ENCODE measurements at places on chromosomes 4 and X.

DNA sequence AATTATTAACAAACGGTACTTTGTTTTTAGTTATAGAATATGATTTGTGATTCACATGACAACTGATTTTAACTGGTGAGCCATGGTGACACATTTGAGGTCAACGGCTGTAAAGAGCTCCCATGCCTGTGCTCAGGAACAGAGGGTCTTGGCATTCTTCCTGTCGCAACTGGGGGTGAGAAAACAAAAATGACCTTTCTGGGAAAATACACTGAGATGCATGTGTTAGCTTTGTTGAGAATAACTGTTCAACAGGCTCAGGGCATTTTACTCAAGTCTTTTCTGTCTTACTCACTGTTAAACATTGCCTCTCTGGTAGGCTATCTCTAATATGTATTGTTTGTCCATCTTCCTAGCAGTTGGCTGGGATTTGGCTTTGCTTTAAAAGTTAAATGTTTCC lies 57.1 kb upstream of the HPGD start:
- DNase-seq: no peak

DNA sequence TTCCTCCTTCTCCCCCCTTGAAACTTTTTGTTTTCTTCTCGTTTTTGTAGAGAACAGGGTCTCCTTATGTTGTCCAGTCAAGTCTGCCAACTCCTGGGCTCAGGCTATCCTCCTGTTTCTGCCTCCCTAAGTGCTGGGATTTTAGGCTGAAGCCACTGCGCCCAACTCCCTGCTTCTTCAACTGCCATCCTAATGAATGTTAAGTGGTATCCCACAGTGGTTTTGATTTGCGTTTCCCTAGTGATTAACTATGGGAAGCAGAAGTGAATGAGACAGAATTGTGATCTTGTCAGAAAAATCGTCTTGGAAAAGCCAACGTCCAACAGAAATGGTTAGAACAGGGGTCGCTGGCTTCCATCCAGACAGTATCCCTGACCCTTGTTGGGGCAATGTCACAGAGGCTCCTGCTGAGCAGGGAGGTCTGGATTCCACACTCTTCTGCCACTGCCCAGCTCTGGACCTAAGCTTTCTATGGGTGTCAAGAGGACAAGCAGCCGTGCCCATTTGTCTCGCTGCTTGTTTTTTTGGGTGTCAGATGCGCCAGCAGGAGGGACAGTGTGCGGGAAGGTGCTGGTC lies 869 bp upstream of the ADD1 start:
- no peak for DNase-seq

- no peak for DNase-seq
These were observed 66.7 kb downstream of the DRD5 start for GRCh38 chr4:9847968-9848748.

GRCh38 chr4:64814616-64815015 lies 405.4 kb upstream of the TECRL start:
- DNase-seq: no peak

DNA sequence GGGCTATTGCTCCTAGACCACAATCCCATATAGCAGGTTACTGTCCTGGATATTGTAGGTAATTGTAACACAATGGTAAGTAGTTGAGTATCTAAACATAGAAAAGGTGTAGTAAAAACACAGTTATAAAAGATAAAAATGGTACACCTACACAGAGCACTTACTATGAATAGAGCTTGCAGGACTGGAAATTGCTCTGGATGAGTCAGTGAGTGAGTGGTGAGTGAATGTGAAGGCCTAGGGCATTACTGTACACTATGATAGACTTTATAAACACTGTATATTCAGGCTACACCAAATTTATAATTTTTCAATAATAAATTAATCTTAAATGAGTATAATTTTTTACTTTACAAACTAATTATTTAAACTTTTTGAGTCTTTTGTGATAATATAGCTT lies 425.7 kb downstream of the PABPC4L start:
- no peak for DNase-seq

DNA sequence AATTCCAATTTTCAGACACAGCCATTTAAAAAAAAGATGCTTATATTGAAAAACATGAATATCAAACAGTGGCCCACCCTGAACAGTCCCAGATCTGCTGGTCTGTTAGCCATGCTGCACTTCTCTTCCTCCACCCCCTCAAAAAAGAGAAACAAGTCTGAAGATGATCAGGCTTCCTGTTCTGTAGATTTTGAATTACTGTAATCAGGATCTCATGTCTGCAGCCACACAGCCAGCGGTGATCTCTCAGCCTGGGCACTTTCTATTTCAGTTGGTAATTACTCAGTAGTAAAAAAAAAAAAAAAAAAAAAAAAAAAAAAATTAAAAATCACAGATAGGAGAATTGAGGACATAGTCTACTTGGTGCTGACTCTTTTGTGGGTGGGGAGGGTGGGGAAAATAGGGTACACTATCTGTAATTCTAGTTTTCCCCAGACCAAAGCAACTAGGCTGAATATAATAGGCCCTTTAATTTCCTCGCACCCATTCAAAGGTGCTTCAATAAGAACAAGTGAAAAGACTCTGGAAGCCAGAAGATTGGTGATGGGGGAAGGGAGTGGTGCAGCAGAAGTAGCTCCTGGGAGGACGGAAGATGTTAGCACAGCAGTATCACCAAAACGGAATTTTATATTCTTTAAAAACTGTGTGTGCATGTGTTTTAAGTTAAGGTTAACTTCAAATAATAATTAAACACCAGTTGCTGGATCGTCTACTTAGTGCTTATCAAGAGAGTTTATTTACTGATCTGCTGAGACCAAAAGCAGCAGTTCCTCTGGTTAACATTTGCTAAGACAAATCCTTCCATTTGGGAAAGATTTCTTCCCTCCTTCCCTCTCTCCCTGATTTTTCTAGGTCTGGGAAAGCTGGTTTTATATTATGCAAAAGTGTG lies 47.0 kb downstream of the SPRY1 start:
- DNase-seq: no peak

DNA sequence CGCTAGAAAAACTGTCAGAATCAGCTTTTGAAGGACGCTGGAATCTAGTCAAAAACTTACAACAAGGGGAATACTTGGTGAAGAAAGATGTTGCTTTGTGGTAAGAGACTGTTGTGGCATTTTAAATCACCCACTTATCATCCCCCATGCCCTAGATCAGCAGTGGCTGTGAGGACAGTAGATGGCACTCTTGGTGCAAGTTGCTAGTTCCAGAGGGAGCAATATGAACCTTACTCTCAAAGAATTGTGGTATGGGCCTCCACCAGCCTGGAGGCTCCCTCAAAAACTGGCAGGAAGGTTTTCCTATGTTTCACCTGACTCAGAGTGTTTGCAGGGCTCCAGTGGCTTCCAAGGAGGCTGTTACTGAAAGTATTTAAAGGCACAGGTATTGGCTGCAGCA lies 37.7 kb upstream of the SLC16A2 start:
- DNase-seq: peak; percentile 8

DNA sequence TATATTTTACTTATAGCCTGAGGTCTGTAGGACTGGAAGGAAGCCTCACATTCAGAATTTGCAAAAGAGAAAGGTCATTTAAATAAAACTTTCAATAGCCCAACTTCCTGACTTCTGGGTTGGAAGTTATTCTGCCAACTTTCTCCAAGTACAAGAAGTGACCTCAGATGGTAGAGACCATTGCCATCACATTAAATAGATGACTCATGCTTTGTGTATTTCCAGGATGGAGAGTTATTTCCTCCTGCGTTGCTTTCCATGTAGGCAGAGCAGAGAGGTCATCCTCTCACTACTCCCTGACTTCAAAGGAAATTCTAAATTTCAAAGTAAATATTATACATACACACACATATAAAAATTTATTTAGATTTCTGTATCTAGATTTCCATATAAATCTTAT lies 73.0 kb upstream of the NR3C2 start:
- DNase-seq: no peak

DNA sequence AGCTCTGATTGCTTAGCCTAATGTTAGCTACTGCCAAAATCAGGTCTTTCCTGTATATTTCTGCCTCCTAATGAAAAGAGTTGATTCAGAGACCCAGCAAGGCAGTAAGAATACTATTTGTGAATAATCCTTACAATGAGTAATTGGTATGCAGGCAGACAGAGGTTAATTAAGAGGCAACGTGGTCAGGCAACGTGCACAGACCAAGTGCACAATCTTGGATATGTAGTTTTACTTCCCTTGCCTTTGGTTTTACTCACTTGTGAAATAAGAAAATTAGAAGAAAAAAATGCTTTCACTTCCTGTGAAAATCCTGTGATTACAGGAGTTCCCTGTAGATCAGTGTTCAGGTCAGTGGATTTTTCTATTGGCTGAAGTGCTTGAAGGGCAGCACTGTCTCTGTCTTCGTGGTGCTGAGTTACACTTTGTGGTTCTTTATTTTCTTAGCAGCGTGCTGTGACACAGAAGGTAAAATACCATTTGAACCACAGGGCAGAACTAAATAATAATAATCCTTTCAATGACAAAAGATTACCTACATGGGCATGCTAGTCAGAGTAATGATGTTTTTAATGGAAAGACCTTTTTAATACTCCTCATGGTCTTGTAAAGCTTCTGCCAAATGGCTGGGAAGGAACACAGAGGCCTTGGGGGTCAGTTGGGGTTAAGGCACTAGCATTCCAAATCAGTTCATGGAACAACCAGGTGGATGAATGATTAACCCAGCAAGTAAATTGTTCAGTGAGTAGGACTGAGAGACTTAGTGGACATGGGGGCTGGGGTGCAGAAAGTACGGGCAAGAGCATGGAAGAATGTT lies 430.9 kb downstream of the MAPK10 start:
- no peak for DNase-seq

DNA sequence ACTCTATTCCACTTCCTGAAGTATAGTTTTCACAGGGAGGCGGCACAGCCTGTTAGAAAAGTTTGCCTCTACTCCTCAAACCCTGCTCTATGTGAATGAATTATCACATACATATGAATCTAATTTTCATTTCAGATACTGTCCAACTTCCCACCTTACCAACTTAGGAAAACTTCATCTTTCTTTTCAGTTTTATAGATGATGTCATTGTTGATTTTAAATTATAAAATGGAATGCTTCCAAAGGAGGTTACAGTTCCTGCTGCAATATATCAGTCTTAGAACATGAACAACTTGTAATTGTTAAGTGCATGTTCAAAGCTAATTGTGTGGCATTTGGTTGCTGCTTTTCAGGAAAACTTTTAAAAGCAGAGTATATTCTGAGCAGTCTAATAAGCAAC lies 92.4 kb downstream of the NEUROG2 start:
- no peak for DNase-seq

GRCh38 chr4:153036931-153037482 lies 100.9 kb downstream of the FHDC1 start:
- no peak for DNase-seq

DNA sequence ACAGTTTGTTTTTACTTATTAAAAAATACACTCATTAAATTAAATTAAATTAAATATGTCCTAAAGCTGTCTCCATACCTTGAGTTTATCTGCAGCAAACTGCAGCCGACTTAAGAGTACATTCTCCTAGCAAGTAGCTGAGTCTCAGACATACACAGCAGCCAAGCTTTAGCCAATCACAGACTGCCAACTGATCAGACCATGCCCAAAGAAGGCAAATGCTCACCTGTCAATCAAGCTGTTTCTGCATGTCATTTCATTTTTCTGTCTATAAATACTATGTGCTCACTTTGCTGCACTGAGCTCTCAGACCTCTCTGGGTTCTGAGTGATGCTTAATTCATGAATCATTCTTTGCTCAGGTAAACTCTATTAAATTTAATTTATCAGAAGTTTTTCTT lies 280.9 kb upstream of the EPHA5 start:
- DNase-seq: no peak

GRCh38 chrX:103362474-103362873 lies 6.2 kb downstream of the TCEAL9 start:
- no peak for DNase-seq

DNA sequence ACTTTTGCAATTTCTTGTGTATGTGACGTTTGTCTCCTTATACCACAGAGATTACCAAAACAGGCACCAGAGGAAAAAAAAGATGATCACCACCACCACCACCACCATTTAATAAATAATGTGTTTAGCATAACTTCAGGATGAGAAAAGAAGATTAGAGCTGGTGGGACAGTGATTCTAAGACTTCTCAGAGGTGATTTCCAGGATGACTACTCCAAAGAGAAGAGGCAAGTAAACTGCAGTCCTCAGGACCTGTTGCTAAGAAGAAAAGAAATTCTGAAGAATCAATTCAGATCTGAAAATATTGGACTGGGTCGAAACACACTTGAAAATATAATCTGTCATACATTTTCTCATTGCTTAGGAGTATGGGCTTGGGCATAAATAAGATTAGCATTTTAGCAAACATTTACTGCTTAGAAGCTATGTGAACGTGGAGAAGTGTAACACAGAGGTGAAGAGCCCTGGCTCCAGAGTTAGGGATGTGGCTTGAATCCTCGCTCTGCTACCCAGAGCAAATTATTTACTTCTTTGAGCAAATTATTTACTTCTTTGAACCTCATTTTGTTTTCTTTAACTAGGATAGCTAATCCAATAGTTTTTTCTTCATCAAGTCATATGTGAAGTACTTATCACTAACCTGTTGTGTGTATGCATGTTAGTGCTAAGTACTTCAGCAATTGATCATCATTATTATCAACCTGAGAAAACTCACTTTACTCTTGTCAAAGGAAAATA lies 10.5 kb upstream of the YTHDC1 start:
- DNase-seq: no peak

GRCh38 chrX:73206366-73206765 lies 8.3 kb downstream of the NAP1L2 start:
- DNase-seq: no peak

DNA sequence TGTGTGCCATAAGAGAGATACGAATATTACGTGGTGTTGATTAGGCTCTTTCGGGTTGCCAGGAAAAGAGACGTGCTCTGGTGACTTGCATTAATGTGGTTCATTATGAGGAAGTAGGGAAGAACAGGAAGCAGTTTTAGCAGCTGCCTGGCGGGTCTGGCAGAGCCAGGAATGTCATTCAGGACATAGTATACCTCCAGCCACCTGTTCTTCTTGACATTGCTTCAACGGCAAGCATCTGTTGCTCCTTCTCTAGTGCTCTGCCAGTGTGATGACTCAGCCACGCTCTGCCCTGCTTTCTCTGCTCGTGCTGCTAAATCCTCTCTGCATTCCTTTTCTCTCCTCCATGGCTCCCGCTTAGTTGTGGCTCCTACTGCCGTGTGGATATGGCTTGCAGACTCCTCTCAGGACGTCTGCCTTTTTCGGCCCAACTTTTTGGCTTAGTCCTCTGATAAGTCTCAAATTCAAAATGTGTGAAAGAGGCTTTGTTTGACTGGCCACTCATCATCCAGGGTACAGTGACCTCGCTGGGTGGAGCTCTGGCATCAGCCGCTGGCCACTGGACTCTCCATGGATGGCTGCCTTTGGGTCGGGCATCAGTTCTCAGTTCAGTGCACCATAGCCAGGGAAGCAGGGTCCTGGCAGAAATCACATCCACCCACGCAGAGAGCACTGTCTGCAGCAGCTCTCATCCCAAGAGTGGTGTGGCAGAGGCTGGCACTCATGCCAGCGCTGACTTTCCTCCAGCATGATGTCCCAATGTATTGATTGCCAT lies 89.3 kb upstream of the KLF3 start:
- DNase-seq: no peak

Data from fibroblast of skin of left biceps (primary cell).